Fibroblast of gingiva (primary cell): ENCODE measurements at places on chromosomes 11 and 22.

GRCh38 chr22:29312218-29313125 lies 3.0 kb downstream of the RASL10A start:
- DNase-seq, result no peak

DNA sequence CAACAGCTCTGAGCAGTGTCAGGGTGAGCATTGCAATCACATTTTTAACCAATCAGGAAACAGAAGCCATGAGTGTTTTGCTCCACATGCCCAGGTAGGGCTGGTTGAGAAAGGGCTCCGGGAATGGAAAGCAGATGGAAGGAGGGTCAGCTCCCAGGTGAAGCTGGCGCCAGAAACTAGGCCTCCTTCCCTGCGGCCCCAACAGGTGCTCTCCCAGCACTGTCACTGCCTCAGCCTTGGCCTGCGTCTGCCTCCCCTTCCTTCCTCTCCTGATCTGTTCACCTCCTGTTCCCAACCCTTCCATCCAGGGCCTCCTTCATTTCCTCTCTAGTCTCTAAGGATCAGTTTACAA lies 4.6 kb upstream of the VSIG10L2 start:
- no peak for DNase-seq

- peak; percentile 74 for DNase-seq
These were observed 21.1 kb upstream of the KLHL35 start for GRCh38 chr11:75453916-75454655.

DNA sequence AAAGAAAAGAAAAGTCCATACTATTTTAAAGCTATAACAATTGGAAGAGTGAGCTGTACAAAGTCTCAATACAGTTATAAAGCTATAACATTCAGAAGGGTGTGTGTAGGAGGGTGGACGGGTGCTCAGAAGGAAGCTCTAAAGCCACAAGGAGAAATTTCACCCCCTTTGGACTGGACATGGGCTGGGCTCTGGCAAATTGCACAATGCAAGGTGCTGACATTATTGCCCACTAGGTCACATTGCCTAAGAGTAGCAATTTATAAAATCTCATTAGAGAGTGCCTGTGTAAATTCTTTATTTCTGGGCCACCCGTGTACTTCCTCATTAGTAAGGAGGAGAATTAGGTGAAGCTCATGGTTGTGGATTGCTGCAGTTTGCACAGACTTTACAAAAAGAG lies 5.7 kb upstream of the APOBEC3A start:
- DNase-seq, result peak; percentile 0

DNA sequence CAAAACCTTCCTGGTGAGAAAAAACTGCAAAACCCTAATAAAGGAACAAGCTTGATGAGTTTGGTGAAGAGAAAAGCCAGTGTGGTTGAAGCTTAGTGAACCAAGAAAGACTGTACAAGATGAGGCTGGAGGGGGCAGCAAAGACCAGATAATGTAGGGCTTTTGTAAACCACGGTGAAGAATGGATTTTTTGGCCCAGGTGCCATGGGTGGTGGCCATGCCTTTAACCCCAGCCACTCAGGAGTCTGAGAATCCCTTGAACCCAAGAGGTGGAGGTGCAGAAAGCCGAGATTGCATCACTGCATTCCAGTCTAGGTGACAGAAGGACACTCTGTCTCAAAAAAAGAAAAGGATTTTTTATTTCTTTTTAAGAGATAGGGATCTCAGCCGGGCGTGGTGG lies 5.0 kb upstream of the ZDHHC5 start:
- no peak for DNase-seq

- peak; percentile 61 for DNase-seq
These were observed 62.7 kb downstream of the SPECC1L start for GRCh38 chr22:24333301-24333700.

GRCh38 chr11:116403794-116404461 lies 368.9 kb downstream of the BUD13 start:
- DNase-seq, result no peak

DNA sequence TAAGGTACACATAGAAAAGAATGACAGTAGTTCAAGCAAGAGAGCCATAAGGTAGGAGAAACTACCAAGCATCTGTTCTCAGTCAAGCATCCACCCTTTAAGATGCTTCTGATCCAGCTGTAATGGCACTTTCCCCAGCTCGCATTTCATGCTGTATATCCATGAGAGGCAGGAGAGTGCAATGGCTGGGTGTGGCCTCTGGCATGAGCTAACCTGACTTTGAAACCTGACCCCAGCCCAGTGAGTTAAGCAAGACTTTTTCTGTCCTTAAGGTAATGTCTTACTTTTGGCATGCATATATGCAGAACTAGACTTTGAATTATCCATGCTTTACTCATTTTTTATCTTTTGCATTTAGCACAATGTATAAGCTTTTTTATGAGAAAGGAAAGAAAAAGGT lies 79.8 kb upstream of the CNTN5 start:
- no peak for DNase-seq
